ENCODE measurements at places on chromosomes 3 and 15.
A peak's percentile ranks its signal among the peaks of the same experiment; 100 is the strongest.

DNA sequence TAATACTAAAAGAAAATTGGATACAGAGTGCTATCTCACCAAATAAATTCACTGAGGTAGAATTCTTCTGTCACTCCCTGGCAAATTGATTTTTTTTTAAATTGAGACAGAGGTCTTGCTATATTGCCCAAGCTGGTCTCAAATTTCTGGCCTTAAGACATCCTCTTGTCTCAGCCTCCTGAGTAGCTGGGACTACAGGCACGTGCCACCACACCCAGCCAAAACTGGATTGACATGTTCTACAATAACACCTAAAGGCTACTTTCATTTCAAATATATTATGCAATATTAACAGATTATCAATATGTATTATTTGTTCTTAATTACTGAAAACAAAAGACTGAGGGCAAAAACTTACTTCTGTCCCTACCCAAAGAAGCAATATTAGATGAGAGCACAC, 36.7 kb downstream of the TFDP2 start:
- no peak for DNase-seq

GRCh38 chr15:60373327-60373726, 24.5 kb downstream of the ANXA2 start:
- no peak for DNase-seq

DNA sequence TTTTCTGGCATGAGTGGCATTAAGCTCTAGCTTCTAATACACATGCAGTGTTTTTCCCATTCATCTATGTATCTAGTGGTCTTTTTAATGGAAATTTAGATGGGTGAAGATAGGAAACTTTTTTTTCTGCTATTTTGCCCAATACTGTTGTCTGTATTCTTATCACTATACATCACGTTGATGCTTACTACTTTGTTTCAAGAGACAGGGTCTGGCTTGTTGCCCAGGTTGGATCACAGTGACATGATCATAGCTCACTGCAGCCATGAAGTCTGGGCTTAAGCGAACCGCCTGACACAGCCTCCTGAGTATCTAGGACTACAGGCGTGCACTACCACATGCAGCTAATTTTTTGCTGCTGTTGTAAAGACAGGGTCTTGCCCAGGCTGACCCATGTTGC, 84.6 kb downstream of the PEAK1 start:
- DNase-seq: no peak

- DNase-seq: no peak
Observed at GRCh38 chr3:13728487-13728886, 151.4 kb downstream of the WNT7A start.

GRCh38 chr3:154981201-154981600, 98.9 kb upstream of the MME start:
- DNase-seq: no peak

DNA sequence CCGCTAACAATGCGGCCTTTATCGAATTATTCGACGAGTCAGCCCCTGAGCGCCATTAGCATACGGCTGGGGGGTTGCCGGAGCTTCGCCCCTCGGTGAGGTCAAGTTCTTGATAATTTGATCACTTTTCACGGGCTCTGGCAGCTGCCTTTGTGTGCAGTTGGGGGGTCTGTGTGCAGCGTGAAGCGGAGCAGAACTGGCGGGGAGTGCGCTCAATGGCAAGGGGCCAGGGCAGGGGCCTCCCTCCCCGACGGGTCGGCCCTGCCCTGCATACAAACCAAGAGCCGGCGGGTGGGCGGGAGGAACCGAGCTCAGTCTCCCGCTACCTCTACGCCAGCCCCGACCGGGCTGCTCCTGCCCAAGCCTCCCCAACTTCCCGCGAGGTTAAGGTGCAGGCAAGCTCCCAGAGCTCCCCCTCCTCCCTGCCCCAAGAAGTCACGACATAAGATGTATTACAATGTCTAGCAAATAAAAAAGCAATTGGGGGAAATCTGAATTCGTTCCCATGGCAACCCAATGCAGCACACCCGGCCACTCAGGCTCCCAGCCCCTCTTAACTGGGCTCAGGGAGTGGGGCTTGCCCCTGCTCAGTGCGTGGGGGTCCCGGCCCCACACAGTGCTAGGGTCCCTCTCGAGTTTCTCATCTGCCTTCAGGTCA, 34.1 kb upstream of the POLG start:
- no peak for DNase-seq

GRCh38 chr15:92899601-92899947, 550 bp upstream of the CHD2 start:
- DNase-seq: peak; percentile 54

- DNase-seq: no peak
Observed at GRCh38 chr3:48432411-48433371, 2.8 kb upstream of the PLXNB1 start.

DNA sequence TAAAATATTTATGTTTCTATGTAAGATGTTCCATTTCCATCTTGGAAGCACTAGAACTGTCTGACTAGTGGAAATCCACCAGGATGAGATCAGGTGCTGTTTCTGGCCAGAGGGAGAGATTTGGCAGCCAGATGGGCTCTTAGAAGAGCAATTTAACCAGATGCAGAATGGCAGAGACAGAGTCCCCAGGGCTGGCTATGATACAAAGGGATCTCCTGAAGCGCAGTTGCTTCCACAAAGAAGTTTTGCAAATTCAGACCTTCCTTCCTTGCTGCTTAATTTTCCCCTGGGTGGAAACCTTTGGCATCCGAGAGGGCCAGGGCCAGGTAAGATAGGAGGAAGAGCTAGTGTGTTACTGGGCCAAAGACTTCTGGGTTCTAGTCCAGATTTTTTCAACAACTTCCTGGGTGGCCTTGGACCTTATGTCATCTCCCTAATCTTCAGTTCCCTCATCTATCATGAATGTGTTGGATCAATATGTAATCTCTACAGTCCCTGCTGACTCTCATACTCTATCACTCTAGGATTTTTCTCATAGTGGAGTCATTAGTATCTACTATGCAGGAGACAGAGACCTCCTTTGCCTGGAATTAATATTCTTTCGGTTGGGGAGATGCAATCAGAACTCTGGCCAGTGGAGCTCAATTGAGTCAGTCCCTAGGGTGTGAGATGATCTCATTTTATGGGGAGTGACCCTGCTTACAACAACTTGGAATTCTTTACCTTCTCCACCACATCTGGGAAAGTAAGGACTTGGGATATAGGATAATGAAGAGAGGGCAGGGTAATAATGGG, 41.1 kb upstream of the NDUFB4 start:
- no peak for DNase-seq

GRCh38 chr3:139934613-139935015, 371 bp upstream of the CLSTN2 start:
- no peak for DNase-seq

GRCh38 chr3:173479301-173479700, 81.8 kb downstream of the NLGN1 start:
- DNase-seq: no peak

DNA sequence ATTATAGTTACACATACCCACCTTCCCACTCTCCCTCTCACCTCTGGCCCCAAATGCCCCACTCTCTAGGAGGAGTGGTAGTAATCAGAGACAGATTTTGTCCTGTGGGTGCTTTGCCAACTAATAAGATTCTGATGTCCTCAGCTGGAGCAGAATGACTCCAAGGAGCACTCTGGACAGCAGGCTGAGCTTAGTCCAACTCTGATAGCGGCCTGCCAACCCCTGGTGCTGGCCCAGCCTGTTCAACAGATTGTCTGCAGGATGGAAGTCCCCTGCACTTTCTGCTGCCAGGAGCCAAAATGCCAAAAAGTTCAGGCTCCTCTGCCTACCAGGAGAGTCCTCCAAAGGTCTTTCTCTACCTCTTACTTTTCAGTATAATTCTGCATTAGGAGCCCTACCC, 160.5 kb upstream of the UMPS start:
- no peak for DNase-seq

GRCh38 chr15:69570454-69570853, 117.8 kb downstream of the RPLP1 start:
- DNase-seq: no peak

GRCh38 chr3:149990423-149990948, 19.8 kb upstream of the PFN2 start:
- no peak for DNase-seq

DNA sequence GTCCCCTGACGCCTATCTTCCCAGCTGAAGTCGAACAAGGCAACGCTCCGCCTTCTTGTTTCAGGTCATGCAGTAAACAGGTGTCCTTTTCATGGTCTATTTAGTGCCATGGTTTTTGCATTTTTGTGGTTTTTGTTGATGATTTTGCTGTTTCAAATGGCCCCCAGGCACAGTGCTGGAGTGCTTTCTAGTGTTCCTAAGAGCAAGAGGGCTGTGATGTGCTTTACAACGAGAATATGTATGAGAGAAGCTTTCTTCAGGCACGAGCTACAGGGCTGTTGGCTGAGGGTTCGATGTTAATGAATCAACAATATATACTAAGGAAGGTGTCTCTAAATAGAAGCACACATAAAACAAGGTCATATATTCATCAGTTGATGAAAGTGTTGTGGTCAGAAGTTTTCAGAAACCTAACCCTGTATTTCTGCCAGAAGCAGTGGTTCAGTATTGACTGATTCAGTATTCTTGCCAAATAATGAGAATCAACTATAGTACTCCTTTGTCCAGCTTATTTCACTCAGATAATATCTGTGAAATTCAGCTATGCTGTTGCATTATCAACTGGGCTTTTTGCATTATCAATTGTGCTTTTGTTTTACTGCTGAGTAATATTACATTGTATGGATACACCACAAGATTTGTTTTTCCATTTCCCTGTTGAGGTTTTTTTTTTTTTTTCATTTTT, 18.5 kb downstream of the LIMD1 start:
- no peak for DNase-seq

GRCh38 chr15:68626283-68626682, 47.5 kb downstream of the CORO2B start:
- DNase-seq: no peak

- peak; percentile 87 for DNase-seq
Observed at GRCh38 chr3:185741586-185741985, 83.3 kb downstream of the IGF2BP2 start.

DNA sequence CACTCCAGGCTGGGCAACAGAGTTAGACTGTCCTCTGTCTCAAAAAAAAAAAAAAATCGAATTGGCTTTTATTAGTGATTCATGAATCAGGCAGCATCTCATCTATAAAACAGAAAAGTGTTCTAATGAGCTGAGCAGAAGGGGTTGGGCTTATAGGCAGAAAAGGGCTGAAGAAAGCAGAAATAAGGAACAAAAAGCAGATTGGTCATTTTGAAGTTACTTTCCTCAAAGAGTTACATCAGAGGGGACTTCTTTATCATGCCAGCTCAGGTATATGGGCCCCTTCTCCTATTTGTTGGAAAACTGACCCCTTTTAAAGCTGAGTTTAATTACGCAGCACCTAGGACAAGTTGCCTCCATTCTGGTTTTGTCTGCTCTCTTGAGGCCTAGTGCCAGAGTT, 722 bp upstream of the POGLUT1 start:
- DNase-seq: no peak

DNA sequence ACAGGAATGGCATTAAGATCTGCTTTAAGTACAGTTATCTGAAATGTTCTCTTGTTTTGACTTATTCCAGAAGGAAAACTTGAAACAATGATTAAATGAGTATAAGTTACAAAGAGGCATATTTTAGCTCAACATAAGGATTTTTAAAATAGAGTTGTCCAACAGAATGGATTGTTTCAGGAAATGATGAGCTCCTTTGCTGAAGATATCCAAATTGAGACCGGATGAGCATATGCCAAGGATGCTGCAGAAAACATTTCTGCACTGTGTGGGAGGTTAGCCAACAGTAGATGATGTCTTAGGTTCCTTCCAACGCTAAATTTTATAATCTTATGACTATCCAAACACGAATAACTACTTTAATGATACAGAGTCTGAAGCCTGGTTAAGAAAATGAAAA, 226.5 kb upstream of the NANOGP8 start:
- no peak for DNase-seq

DNA sequence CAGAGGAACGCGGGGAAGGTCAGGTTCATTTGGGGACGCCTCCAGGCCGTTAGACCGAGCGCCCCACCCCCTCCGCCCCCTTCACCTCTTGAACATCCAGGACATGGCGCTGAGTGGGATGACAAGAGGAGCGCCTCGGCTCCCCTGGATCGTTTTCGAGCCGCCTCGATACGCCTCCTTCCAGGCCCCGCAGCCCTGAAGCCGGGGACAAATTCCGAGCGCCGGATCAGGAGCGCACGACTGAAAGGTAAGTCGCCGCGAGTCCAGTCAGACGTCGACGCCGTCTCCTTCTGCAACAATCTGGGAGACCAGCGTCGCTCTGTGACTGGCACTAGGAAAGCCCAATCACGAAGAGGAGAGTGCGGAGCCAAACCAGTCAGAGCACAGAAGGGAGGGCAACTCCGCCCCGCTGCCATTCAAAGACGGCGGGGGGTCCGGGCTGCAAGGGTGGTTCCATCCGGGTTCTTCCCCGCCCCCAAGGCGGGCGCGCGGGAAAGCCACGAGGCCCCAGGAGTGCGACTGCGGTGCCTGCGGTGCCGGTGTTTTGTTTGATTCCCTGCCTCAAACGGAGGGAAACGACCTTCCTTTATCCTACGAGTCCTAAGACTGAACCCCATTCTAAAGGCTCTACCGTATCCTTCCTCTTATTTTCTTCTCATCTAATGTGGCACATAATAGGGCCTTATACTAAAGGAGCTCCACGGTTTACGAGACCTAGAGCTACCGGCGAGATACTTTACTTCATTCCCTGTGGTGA, at the start of gene HLTF:
Gene HLTF, minus strand, starts transcription at position 302 of the 757 bp plus-strand sequence. Its CDS starts 197 bp downstream, at position 105.
- DNase-seq: peak; percentile 94

DNA sequence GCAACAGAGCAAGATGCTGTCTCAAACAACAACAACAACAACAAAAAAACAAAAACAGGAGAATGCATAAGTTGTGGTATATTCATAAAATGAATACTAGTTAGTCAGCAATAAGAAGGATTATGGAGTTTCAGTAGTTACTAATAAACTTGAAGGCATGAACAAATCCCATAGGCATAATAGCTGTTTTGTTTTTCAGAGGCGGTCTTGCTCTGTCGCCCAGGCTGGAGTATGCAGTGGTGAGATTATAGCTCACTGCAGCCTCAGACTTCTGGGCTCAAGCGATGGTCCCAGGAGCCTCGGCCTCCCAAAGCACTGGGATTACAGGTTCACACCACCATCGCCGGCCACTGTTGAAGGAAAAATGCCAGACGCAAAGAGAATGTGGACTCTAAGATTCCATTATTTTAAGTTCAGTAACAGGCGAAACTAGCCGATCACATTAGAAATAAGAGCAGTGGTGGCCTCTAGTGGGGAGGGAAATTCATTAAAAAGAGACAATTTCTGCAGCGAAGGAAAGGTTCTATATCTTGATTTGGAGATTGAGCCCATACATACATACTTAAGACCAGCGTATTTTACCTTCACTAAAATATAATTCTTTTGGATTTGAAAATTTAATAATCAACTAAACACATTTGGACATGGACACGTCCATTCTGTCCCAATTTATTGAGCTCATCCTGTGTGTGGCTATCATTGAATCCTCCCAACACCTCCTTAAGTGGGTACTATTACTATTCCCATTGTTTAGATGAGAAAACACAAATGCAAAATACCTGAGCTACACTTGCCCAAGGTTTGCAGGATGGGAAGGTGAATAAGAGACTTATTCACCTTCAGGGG, 27.4 kb upstream of the HDAC11 start:
- DNase-seq: peak; percentile 79

DNA sequence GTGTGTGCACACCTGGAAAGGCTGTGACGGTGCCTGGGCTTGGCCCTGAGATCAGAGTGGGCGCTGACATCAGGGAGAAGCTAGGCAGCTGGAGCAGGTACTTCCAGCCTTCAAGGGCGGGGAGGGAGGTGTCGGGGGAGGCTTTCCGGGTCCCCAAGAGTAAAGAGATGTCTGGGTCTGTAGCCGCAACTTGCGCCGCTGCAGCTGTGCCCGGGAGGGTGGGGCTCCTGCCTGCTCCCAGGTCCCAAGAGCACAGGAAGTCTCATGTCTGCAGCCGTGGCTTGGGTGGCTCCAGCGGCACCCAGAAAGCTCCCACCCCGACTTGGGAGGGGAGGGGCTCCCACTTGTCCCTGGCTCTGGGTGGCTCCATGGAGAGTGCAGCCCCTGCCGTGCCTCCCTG, 103.2 kb upstream of the BNIP2 start:
- no peak for DNase-seq

All from inflammatory macrophage treated with lipopolysaccharide for 1 hour (primary cell).